Left cardiac atrium (tissue), 4 donors: ENCODE measurements at places on chromosomes 4 and X. TPM values are rescaled to one million over a fixed set of nuclear protein-coding genes. Genes with fewer than 3 reads are reported as not detected.

DNA sequence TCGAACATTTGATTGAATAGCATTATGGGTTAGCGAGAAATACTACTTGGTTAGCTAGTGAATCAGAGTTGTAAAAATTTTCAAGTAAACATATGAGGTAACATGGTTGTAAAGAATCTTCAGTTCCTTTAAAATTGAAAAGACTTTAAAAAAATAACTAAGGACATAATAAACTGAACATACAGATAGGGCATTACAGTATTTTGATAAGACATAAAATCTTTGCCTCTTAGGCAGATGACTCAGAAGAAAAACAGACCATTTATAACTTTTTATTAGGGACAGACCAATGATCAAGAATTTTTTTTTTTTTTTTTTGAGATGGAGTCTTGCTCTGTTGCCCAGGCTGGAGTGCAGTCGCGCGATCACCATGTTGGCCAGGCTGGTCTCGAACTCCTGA lies 43.1 kb downstream of the PNMA5 start:
- DNase-seq, result no peak

The CXorf66 gene
- total RNA-seq, result not detected

DNA sequence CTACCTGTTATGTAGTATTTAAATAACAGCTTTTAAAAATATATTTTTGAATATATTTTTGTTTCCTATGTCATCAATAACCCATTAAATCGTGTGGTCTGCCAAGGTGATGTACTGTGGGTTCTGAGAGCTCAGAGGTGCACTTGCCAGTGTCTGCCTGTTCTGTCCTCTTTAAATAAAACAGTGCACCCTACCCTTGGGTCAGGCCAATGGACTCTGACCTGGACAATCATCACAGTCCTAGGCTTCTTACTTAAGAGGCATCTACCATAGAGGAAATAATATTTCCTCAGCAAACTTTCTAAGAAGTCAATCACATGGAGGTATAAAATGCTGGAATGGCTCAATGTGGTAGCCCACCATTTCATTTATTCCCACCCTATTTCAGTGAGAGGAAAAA lies 26.0 kb upstream of the LHFPL1 start:
- DNase-seq, result no peak

The USP17L27 gene
- total RNA-seq, result not detected
